ENCODE measurements at places on chromosomes 1 and 21.

DNA sequence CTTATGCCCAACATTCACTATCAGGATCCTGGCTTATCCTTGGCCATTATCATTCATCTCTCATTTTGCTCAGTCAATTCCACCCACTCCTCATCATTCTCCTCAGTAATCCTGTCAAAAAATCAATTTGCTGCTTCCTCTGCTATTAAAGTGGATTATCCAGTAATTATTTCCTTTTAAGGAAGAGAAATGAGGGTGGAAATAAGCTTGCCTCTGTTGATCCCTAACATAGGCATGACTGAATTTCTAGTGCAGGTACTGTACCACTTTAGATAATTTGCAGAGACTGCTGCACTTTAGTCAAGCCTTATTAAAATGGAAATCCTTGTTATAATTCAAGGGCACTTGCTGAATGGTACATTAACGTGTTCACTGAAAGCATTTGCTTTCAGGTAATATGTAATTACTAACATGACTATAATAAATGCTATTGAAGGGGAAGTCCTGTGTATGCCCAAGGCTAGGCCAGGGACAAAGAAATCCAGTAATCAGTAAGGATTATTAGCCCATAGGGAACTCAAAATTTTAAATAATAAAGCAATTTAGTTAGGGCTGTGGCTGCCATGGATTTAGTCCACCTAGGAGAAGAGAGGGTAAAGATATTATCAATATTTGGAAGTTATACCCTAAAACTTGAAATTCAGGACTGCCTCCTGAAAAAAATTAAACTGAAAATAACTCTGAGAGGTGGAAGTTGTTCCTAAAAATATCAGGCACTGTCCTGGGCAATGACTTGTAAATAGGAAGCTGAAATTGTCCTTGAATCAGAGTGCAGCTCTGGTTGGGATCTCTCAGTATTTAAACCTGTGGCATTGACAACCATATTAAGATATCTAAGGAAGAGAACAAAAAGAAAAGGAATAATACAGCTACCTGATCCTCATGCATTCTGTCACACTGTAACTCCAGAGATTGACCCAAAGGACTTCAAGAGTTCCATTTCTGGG lies 43.4 kb downstream of the RGS2 start:
- DNase-seq, result no peak

DNA sequence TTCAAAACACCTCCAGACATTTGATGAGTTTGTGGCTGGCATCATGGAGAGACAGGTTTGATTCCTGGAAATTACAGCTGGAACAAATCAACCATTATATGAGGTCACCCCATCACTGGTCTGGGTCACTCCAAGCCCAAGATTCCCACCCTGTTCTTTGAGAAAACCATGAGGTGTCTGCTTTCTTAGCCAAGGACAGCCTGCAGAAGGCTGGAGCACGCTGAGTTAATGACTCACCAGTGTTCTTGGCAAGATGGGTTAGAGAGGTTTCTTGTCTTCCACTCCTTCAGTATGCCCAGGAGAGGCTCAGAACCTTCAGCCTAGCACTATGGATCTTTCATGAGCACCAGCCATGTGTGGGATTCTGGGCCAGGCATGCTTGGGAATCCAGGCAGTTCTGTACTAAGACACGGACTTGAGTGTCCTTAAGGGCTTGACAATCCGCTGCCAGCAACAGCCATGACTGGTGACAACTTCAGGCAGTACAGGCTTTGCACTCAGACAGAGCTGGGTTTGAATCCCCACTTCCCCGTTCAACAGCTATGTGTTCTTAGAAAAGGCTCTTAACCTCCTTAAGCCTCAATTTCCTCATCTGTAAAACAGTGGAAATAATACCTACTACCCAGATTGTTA lies 43.9 kb downstream of the GRHL3 start:
- DNase-seq, result no peak

GRCh38 chr1:61930116-61930645 lies 187.9 kb downstream of the PATJ start:
- DNase-seq, result no peak

- peak; percentile 77 for DNase-seq
Measured at GRCh38 chr1:116826818-116827606, 72.8 kb downstream of the CD2 start.

GRCh38 chr1:202018468-202019234 lies 8.3 kb downstream of the ELF3 start:
- no peak for DNase-seq

DNA sequence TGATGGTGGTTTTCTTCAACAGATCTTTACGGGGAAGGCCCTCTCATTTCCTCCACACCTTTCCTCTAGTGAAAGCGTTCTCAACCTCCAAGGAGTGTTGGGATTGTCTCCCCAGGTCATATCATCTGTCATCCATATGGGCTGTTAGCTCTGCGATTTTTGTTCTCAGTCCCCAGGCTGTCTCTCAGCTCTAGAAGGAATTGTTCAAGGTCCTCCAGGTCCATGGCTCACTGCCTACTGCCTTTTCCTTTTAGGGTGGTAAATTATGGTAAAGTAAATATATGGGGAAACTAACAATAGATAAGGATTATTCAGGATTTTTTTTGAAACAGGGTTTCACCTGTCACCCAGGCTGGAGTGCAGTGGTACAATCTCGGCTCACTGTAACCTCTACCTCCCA lies 37.6 kb downstream of the ELF3 start:
- no peak for DNase-seq

GRCh38 chr1:219669556-219669955 lies 56.7 kb upstream of the ZC3H11B start:
- no peak for DNase-seq

DNA sequence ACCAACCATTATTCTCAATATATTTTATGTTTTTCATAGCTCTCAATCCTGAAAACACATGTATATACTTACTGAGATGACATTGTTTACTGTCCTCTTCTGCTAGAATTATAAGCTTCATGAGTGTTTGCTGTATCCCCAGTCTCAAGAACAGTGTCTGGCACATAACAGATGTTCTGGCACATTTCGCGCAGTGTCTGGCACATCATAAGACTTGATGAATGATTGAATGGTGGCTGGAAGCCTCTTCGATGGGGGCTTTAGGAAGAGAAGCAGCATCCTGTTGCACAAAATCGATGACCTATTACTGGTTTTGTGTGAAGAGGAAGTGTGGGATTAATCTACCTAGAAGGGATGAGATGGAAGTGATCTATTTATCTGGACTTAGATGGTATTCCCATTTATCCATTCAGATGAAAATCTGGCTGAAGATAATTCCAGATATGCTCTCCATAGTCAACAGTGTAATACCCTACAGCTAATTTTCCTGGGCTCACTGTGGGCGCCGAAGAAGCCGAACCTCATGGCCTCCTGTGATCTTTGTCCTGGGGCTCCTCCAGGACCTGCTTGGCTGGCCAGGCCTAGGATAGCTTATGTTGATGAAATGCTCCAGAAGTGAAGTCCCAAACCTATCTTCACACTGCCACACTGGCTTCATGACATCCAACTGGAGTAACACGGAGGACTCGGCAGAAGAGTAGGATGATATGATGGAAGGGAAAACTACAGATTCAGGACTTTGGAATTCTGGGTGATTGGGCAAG lies 26.5 kb downstream of the CD34 start:
- DNase-seq, result no peak

DNA sequence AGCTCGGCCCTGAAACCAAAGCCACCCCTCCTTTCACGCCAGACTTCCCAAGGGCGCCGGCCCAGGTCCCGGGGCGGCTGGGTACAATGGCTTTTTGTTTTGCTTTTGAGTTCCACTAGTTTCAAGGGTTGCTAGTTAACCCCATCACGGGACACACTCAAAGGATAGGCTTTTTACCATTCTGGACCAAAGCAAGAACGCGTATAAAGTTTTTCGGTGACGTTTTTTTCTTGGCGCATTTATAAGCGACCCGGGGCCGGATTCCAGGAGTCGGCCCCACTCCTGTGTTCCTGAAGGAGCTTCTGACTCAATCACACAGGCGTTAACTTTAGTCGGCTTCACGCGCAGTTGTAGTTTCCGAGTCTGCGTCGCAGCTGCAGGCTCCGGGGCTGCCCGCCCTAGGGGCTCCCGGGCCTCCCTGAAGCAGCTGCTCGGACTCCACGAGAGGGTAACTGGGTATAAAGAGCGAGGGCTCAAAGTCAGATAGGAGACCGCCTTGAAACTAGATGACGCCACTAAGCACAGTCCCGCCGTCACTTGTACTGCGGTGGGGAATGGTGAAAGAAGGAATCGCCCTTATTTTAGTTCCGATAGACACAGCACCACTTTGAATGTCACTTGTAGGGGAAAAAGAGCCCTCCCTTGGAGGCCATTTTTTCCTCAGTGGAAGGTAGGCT lies 707 bp upstream of the KLHL21 start:
- peak; percentile 63 for DNase-seq

DNA sequence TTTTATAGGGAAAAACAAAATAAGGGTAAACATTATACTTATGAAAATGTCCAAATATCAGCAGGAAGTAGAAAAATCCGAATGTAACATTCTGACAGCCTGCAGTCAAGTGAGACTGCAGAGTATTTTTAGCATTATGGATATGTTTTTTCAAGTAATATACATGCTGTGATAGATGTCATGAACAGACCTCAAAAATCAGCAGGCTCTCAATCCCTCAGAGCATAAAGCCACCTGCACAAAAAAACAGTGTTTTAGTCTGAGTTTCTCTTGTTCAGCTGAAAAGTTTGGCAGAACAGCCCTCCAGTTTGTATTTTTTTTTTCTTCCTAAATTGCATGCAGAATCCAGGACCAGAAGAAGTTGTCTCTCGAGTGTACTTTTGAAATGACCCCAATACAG lies 219.1 kb upstream of the FMN2 start:
- no peak for DNase-seq

DNA sequence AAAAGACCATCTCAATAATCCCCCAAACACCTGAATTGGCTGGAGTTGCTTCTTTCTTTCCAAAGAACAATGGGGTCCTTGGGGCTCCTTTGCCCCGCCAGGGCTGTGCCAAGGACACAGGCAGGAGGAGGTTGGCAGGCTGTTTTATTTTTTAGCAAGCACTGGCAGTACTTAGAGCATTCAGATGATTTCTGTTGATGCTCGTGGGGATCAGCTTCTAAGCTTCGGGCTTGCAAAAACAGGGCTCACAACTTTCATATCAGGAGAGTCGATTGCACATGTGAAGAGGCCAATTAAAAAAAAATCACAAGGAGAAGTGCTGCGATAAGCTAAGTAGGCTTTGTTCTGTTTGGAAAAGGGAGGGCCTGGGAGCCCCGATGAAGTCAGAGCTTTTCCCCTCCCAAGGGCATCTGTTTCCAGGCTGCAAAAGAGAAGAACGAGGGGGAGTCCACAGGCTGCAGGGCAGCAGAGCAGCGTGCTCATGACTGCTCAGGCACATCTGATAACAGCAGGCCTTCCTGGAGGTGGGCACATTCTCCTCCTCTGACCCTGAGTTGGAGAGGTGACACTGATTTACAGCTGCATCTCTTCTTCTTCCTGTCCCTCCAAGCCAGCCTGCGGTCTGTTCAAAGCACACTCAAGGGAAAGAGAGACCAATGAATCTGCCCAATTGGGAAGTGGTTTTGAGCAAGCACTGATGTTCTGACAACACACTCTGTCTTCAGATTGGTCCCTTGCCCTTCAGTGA lies 27.3 kb upstream of the BCAR3 start:
- DNase-seq, result peak; percentile 51

- no peak for DNase-seq
Measured at GRCh38 chr1:10646347-10646861, 150.0 kb downstream of the CASZ1 start.

GRCh38 chr1:16048573-16049189 lies 5.1 kb downstream of the CLCNKB start:
- no peak for DNase-seq

GRCh38 chr1:33382661-33383415 lies 48.1 kb downstream of the PHC2 start:
- DNase-seq, result no peak

DNA sequence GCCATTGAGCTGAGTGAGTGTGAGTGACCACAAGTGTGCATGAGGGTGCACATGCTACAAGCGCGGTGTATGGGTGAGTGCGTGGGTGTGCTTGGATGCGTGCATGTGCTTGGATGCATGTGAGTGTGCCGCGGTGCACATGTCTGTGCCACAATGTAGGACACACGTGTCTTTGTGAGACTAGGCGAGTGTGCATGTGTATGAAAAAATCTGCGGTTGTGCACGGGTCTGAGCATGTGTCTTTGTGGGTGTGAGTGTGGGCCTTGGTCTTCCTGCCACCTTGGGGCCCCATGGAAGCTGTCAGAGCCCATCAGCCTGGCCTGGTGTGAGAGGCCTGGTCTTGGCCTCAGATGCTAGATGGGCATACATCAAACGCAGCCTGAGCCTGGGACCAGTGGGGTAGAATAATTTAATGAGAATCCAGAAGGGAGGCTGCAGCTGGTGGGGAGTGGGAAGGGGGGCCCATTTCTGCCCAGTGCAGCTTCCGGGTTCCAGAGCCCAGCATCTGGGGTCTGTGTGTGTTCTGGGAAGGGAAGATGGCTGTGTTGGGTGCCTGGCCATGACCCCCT lies 103.9 kb upstream of the SLC2A1 start:
- no peak for DNase-seq

DNA sequence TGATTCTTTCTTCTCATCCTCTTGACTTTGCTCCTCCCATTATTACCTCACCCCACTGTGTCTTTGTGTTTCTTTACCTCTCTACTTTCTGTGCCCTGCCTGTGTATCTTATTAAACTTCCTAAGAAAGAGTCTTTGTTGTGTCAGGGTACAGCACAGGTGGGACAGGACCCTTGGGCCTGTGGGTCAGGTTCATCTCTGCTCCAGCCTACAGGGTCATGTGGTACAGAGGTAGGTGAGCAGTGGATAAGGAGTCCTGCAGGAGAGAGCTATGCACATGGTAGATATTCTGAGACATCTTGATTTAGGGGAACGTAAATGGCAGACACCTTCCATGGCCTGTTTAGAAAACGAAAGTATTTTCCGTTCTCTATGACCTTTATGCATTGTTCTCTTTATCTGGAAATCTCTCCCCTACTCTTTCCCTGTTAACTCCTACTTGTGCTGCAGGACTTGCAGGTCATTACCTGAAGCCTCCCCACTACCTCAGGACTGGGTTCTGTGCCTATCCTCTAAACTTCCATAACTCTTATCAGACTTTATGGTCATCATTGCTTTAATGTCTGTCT lies 9.9 kb downstream of the GIPC2 start:
- no peak for DNase-seq

GRCh38 chr1:66237722-66238479 lies 296.1 kb upstream of the SGIP1 start:
- DNase-seq, result no peak

- DNase-seq, result no peak
Measured at GRCh38 chr21:46634427-46634826, 1.0 kb upstream of the PRMT2 start.

- peak; percentile 35 for DNase-seq
Measured at GRCh38 chr1:37930246-37931101, 16.4 kb downstream of the INPP5B start.
